ENCODE measurements at places on chromosomes 1 and 21.

GRCh38 chr1:116496380-116496779 is 74.4 kb downstream of the CD58 start:
- DNase-seq = no peak

- DNase-seq = no peak
Measured at GRCh38 chr21:41511858-41512257, 3.9 kb upstream of the TMPRSS2 start.

DNA sequence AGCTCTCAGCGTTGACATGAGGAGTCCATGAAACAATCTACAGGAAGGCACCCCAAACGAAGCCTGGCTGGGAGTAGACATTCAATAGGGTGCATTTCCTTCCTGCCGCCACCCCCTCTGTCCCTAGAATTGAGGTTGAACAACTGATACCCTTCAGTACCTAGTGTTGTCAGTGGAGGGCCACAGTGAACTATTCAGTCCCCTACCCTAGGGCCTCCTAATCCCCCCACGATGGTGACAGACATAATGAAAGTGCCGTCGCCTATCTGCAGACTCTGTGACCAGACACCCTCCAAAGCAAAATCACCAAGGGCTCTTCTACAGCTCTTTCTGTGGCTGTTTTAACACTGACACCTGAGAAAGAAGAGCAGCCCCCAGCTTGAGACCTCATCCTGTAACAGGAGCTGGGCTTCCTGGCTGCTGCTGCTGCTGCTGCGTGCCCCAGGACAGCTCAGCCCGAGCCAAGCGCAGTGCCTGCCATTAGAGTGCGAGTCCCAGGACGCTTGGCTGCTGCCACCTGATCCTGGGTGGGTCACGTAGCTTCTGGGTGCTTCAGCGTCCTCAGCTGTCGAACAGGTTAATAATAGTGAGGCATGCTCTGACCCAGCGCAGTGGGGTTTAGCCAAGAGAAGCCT is 183.0 kb downstream of the ZBTB18 start:
- DNase-seq = no peak

GRCh38 chr1:193259636-193260035 is 73.2 kb upstream of the B3GALT2 start:
- DNase-seq = no peak

GRCh38 chr1:3483801-3484444 is 29.5 kb downstream of the ARHGEF16 start:
- peak; percentile 12 for DNase-seq

- DNase-seq = no peak
Measured at GRCh38 chr1:37919277-37919676, 27.6 kb downstream of the INPP5B start.

DNA sequence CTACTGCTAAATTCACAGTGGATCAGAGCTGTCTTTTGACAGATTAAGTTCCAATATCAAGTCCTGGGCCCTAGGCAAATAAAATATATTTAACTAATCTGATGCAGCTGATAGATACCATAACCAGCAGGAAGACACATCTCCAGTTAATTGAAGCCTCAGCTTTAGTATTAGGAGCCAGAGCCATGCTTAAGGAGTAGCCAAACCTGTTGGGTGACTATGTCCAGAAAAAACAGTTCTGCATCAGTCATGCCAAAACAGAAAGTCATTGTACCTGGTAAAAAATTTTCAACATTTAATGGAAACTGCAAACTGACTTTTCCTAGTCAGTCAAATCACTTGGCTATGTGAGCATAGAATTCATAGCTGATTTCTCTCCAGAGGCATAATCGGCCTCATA is 200.5 kb upstream of the RUNX1 start:
- no peak for DNase-seq

GRCh38 chr1:19367584-19368041 is 55.5 kb downstream of the SLC66A1 start:
- DNase-seq = no peak

DNA sequence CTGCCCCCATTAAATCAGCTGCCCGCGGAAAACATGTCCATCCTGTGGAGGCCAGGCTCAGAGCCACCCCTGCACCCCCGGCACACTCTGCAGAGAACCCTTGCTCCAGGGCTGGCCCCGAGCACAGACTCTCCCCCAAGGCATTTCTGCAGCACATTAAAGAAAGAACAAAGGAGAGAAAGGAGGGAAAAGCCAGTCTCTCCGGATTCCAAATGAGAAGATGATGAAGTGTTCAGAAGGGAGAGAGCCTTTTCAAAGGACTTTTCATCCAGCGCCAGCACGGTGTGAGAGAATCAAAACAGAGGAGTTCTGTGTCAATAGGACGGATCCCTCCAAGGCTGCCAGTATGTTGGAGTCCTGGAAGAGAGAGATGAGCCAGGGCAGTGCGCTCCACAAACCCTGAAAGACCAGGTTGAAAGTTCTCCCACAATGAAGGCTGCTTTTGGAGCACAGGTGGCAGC is 498.3 kb downstream of the NPHP4 start:
- no peak for DNase-seq

Data from Panc1 (cell line).